ENCODE measurements at places on chromosomes 5 and 9. TPM values are rescaled to one million over a fixed set of nuclear protein-coding genes. Genes with fewer than 3 reads are reported as not detected.

SLC34A3 gene
- not detected for total RNA-seq

DNA sequence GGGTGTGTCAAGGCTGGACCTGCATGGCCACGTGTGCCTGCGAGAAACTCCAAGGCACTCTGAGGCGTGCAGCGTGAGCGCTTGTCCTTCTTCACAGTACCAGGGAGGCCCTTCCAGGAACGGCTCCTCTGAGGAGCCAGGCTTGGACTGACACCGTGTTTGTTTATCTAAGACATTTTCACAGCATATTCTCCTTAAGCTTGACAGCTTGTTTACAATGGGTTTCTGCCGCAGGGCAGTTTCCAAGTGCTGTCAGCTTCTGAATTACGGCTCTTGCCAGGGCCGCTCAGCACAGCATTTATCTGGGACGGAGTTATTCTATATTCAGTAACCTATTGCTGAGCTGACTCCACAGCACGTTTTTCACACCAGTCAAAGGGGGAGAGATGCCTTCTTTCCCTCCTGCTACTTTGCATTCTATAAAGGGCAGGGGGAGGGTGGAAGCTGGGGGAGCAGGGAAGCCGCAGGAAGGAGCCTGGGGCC, 98.4 kb downstream of the LMNB1 start:
- no peak for DNase-seq

- DNase-seq, result no peak
Measured at GRCh38 chr5:65152131-65152530, 329.6 kb downstream of the ADAMTS6 start.

DNA sequence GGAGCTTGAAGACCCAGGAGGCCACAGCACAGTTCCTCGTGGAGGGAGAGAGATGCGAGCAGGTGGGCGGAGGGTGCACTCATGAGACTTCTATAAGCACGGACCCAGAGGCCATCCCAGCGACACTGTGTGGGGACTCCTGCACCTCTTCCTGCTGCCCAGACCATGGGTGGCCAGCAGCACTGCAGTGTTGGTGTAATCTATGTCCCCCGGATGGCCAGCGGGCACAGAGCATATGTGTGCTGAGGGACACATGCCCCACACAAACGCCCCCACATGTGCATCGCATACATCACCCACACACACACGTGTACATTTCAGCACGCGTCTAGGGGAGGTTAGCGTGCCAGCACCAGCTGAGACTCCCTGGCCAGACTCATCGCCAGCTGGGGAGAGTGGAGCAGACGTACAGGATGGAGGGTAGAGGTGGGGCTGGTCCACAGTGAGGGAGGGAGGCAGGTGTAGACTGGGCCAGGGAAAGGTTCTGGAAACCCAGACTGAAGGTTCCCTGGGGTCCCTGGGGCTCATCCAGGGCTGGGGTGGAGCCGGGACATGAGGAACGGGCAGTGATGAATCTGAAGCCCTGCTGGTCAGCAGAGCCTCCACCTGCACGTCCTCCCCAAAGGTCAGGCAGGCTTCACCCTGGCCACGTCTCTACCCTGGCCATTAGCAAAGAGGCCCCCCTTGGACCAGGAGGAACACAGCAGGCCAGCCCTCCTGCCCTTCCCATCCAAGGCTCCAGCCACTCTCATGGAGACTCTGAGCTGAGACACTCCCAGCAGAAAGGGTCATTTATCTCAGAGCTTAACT, 27.6 kb downstream of the ADAMTS2 start:
- DNase-seq, result no peak

GRCh38 chr9:70587201-70587600, 172.7 kb upstream of the KLF9 start:
- no peak for DNase-seq

CATSPER3 gene
- total RNA-seq, result 0.53 TPM

DNA sequence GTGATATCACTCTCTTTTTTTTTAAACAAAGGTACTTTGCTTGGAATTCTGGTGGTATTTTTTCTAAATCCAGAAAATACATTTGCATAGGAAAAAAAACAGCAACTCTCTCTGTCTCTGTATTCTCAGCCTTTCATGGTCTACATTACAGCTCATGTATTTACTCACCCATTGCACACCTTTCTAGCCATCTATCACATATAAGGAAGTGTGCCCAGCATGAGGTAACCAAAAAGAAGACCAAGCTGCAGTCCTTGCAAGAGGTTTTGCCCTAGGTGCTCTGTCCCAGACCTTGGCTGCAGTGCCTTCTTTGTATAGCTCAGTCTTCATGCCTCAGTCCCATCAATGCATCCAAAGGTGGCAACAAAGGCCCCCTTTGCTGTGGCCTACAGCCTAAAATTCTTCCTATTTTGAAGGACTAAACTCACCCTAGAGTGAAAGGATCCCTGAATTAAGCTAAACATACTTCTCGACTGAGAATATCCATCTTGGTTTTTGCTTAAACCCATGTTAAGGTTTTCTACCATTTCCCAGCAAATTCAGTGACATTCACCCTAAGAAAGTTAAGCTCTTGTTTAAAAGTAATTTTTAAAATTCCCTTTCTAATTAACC, 446.4 kb downstream of the KIF4B start:
- DNase-seq, result no peak

DNA sequence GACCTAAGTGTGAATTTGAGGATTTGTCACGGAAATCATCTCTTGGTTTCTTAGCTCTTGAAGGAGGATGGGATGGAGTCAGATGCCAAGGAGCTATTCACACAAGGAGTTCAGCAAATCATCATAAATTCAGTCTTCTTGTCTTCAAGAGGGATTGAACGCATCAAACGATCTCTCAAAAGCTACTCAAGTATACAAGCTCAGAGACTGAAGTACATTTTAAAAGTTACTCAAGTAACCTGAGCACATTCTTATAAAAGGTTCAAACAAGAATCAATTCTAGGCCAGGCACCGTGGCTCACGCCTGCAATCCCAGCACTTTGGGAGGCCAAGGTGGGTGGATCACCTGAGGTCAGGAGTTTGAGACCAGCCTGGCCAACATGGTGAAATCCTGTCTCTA, 21.1 kb upstream of the GOLPH3 start:
- no peak for DNase-seq

FGFR4 gene
- 0.87 TPM for total RNA-seq

DNA sequence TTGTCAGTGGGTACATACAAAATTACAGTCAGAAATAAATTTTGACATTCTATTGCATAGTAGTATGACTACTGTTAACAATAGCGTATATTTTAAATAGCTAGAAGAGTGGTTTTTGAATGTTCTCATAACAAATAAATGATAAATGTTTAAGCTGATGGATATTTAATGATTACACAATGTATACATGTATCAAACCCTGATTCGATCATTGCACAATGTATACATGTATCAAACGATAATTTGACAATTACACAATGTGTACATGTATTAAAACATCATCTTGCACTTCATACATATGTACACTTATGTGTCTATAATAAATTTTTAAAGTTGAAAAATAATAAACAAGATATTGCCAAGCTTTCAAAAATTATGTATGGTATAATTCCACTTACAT, 87.7 kb downstream of the CDH18 start:
- no peak for DNase-seq

DNA sequence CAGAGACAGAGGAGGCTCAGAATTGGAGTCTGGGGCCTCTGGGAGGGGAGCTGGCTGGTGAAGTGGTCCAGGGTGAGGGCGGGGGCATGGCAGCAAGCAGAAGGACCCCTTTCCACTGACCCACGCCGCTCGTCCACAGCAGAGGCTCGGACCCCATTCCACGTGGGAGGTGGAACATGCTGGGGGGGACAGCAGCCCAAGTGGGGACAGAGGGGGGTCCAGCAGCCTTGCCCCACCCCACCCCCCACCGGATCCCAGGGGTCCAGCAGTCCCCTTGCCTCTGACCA, 25.4 kb upstream of the NKD2 start:
- DNase-seq, result no peak

SEMA6A gene
- total RNA-seq, result not detected

DNA sequence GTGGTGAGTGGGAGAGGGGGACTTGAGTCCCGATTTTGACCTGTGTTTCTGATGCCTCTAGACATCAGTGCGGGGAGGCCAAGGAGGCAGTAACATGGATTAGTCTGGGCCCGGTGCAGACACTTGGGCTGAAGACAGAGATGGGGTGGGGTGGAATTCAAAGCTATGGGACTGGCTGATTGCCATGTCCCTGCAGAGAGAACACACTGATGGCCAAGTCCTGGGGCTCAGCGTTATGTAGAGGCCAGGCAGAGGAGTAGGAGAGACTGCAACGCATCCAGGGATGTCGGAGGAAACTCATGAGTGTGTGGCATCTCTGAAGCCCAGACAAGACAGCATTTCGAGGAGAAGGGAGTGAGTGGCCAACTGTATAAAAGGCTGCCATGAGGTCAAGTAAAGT, 30.1 kb downstream of the PSD2 start:
- no peak for DNase-seq

- DNase-seq, result peak; percentile 15
Measured at GRCh38 chr9:17578911-17579793, at the start of gene SH3GL2. SH3GL2 (plus strand) TSS chr9:17579066.

FBN2 gene
- total RNA-seq, result not detected

GRCh38 chr5:150625164-150625535, 15.3 kb upstream of the SYNPO start:
- DNase-seq, result no peak

- no peak for DNase-seq
Measured at GRCh38 chr5:11863911-11864310, 40.3 kb downstream of the CTNND2 start.

GRCh38 chr5:132181011-132181629, 46.5 kb downstream of the P4HA2 start:
- no peak for DNase-seq

DNA sequence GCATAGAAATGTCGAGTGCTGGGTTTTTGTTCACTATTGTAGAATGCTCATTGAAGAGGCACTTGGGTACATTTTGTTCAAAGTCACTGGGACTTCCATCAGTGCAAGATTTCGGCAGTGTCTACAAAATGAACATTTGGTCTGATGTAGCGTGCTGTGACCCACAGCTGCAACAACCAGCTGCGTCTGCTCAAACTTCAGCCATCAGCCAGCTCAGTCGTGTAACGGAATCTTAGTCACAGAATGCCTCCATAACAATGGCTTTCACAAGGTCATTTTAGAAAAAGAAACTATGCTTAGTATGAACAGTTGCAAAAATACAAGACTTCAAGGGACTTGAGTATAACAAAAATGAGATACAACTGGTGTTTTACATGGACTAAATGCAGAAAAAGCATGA, 828.1 kb upstream of the GRAMD2B start:
- no peak for DNase-seq

DNA sequence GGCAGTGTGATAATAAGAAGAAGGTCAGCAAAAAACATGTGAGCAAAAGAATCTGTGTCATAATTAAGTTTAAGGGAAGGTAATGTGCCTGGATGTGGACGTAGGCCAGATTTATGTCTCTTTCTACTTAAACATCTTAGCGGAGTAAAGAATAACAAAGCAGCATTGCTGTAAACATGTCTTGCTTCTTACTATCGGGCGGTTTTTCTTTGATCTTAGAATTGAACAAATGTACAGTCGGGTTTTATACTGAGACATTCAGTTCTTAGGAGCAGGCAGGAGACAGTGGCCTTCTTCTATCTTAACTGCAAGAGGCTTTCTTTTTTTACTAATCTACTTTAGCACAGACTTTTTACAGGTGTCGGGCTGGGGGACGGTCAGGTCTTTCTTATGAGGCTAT, 40.4 kb upstream of the FLT4 start:
- DNase-seq, result no peak

SPINK4 gene
- total RNA-seq, result not detected

DNA sequence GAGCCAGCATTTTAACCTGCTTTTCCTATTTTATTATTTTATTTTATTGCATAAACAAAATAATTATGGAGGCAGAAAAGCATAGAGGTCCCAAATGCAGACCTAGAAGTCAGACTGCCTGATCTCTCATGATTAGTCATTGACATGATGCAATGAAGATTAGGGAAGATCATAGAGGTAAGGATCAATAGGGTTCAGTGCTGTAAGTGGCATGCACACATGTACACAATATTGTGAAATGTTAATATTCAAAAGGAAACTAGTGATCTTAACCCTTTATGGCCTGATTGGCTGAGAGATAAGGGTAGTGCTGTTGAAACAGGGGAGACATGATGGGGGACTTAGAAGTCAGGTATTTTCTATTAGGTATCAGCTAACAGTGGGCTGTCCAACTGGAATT, 1.1 kb upstream of the FRRS1L start:
- DNase-seq, result no peak

HDAC3 gene
- total RNA-seq, result 65.2 TPM

MYMK gene
- not detected for total RNA-seq

GRCh38 chr5:89417990-89418389, 535.0 kb upstream of the MEF2C start:
- no peak for DNase-seq
